ENCODE measurements at places on chromosomes 4 and X.

DNA sequence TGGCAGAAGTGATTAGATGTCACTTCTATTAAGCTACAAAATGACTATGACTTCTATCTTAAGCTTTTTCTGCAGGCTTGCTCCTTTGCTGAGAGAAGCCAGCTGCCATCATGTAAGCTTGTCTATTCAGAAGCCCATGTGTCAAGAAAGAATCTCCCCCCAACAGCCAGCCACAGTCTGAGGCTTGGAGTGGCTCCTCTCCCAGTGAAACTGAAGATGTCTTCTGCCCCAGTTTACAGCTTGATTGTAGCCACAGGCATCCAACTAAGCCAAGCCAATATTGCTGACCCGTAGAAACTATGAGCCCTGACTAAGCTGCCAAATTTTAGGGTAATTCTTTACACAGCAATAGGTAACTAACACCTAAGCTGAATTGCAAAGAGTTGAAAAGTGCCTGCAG, 26.7 kb upstream of the SLC10A7 start:
- DNase-seq, result no peak

DNA sequence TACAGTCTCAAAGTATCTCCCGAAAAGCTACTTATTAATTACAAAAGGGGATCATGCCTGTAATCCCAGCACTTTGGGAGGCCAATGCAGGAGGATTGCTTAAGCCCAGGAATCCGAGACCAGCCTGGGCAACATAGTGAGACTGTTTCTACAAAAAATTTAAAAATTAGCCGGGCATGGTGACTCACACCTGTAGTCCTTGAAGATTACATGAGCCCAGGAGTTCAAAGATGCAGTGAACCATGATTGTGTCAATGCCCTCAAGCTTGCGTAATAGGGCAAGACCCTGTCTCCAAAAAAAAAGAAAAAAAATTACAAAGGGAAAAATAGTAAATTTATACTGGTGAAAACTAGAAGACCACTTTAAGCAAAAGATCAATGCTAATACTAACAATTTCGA, 3.3 kb upstream of the PORCN start:
- no peak for DNase-seq

- DNase-seq, result no peak
Observed at GRCh38 chr4:151671541-151672059, 89.2 kb downstream of the GATB start.

- DNase-seq, result peak; percentile 27
Observed at GRCh38 chr4:94961420-94961819, 203.7 kb downstream of the BMPR1B start.

GRCh38 chrX:74521961-74522751, 92.3 kb downstream of the RLIM start:
- no peak for DNase-seq

- no peak for DNase-seq
Observed at GRCh38 chrX:39640866-39641265, 456.9 kb downstream of the BCOR start.

DNA sequence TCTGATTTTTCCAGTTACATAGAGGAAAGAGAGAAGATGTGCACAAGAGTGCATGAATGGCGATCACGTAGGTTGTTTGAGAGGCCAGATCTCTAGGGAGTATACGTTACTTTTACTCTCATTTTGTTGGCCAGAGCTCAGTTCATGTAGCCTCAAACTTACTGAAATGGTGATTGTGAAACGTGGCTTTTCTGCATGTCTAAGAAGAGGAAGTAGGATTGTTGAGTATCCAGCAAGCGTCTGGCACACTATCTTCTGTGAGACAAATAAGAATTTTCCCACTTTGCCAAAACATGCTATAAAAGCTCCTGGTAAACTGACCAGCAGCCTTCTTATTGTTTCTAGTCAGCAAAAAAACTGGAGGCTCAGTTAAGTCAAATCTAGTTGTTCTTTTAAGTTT, 264.5 kb upstream of the EMCN start:
- no peak for DNase-seq

DNA sequence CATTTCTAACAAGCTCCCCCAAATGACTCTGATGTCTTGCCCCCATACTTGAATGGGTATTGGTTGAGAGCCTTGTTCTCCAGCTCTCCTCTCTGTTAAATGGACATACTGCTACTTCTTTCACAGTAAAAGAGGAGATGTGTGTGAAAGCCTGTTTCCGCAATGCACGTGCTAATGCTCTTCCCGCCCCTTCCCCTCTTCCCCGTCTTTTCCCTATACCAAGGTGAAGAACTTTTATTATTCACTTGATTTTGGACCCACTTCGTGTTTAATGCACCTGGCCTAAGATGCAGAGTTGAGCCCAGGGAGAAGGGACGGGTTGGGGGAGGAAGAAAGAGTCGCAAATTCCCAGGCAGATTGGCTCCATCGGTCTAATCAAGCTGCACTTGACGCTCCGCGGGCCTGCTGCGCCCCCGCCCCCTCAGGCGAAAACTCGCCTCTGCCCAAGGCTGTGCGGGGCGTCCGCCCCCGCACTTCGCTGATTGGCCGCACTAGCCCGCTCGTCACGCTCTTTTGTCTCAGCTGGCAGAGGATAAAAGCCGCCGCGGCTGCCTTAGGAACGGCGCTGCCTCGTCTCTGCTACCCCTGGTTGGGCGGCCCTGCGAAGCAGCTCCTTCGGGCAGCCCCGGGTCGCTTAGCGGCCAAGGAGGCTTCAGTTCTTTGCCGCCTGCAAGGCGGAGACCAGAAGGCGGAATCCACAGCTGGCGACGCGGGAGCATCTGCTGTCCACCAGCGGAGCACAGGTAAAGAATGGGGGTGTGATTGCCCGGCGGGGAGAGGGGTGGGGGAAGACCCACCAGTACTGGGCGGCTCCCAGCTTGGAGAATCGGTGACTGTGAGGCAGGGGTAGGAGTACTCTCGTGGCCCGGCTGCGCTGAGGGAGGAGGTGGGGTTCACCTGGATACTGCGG, at the start of gene ZCCHC12:
ZCCHC12 (plus strand) TSS at position 562 of the 910 bp plus-strand sequence. CDS start 1,421 bp downstream, outside the sequence.
- peak; percentile 42 for DNase-seq

- DNase-seq, result no peak
Observed at GRCh38 chr4:89162496-89162895, 51.2 kb downstream of the TIGD2 start.

DNA sequence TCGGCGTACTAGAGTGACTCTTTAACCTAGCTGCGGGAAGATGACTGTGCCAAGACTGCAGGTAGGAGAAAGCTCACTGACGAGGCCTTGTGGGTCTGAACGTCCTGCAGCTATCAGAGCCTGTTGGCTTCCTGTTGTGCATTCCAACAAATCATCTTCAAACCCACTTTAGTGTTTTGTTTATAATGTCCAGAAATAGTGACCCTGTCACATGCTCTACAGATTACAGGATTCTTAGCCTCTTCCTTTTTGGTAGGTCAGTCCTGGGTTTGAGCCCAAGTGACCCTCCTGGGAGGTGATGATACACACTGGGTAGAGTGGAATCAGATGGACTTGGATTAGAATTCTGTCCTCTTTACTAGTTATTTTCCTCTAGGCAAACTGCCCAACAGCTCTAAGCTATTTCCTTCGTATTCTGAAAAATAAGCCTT, 33.2 kb downstream of the HTT start:
- DNase-seq, result peak; percentile 64

GRCh38 chr4:38577462-38577861, 86.5 kb upstream of the KLF3 start:
- DNase-seq, result no peak

- peak; percentile 74 for DNase-seq
Observed at GRCh38 chr4:183175631-183176232, 76.7 kb downstream of the WWC2 start.

DNA sequence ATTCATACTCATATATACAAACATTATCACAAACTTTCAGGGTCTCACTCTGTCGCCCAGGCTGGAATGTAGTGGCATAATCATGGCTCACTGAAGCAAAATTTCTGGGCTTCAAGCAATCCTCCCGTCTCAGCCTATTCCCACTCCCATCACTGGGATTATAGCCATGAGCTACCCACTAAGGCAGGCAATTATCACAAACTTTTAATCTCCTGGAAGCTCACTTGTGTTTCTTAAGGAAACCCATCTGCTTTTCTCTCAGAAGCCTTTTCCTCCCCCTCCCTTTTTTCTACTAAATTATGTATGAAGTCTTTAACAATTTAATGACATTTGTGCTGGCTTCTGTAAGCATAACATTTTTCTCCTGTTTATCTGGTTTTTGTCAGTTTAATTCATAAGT, 170.5 kb downstream of the AREG start:
- DNase-seq, result no peak

- DNase-seq, result no peak
Observed at GRCh38 chr4:8217246-8217511, 18.1 kb downstream of the SH3TC1 start.

- no peak for DNase-seq
Observed at GRCh38 chr4:151567056-151567455, 158.1 kb downstream of the FHIP1A start.

GRCh38 chr4:384311-385010, 46.8 kb downstream of the ZNF141 start:
- no peak for DNase-seq

DNA sequence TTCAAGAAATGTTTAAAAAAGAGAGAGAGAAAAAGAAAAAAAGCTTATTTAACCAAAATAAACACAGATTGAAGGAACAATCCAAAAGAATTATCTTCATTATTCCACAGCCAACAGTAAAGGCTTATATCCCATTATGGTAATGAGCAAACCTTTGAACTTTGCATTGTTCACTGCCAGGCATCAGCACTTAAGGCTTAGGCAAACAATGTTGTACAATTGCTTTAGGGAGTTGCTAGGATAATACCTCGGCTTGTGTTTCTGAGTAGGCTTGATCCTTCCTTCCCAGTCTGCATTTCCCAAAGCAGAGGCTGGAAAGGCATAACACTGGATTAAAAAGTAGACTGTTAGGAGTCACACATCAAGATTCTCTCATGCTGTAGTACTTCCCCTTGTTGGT, 352.7 kb upstream of the IGFBP7 start:
- no peak for DNase-seq

DNA sequence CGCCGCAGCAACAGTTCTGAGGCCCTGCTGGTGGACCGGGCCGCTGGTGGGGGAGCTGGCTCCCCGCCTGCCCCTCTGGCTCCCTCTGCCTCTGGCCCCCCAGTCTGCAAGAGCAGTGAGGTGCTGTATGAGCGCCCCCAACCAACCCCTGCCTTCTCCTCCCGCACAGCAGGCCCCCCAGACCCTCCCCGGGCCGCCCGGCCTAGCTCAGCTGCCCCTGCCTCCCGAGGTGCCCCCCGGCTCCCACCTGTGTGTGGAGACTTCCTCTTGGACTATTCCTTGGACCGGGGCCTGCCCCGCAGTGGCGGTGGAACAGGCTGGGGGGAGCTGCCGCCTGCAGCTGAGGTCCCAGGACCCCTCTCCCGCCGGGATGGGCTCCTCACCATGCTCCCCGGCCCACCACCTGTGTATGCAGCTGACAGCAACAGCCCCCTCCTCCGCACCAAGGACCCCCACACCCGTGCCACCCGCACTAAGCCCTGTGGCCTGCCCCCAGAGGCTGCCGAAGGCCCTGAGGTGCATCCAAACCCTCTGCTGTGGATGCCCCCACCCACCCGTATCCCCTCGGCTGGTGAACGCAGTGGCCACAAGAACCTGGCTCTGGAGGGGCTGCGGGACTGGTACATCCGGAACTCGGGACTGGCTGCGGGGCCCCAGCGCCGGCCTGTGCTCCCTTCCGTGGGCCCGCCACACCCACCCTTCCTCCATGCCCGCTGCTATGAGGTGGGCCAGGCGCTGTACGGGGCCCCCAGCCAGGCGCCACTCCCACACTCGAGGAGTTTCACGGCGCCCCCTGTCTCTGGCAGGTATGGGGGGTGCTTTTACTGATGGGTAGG, 6.3 kb downstream of the PRAF2 start:
- DNase-seq, result no peak

DNA sequence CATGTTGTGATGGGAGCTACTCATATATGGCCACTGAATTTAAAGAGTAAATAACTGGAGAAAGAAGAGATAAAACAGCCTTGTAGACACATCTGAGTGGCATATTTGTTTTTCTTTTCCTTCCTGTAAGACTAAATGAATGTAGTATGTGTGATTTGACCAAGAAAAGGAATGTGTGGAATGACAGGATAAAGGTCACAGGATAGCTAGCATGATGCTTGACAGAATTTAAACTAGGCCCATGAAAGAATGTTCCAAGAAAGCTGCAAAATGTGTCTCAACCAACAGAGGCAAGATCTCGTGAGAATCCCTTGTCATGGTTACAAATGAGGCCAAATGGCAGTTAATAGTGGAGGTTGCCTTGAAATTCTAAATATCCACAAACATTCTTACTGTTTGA, 137.0 kb downstream of the KCNIP4 start:
- peak; percentile 72 for DNase-seq

GRCh38 chr4:119139311-119139710, 3.7 kb downstream of the MYOZ2 start:
- DNase-seq, result peak; percentile 57

DNA sequence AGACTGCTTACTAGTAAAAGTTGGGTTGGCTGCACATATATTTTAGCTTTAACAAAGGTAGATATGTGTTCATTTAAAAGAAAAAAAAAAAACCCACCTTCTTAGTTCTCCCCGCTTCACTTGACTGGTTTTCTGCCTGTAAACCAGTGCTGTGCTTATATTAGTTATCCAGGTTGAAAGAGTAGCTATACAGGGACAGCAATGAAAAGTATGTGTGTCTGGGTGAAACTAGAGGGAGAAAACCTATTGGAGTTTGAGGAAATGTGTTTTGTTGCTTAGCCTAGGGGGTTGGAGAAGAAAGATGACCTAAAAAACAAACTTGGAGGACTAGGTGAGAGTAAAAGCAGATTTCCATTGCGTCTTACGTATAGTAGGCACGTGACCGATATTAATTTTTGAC, 4.5 kb downstream of the JADE1 start:
- DNase-seq, result no peak

DNA sequence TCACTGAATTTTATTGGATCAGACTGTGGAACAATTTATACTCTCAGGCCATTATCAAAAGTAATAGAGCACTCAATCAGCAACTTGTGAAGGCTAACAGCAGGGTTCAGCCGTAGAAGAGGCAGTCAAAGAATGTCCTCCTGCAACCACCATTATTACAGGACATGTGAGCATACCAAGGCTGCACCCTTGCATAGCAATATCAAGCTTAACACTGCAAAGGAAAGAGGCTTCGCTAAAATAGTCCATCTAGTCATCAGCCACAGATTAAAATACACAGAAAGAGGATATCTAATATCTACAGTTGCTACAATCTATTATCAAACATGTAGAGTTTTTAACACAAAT, 42.9 kb upstream of the TMPRSS11B start:
- DNase-seq, result peak; percentile 10

DNA sequence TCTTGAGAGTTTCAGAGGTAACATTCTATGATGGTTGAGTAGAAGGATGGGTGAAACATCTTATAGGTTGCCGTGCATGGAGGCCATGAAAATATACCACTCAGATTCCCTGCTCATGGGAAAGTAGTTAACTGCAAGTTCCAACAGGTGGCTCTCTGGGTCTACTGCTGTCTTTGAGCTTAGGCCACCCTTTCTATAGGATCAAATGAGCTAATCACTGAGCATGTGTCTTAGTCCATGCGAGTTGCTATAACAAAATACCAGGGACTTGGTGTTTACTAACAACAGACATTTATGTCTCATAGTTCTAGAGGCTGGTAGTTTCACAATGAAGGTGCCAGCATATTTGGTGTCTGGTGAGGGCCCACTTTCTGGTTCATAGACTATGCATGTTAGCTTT, 144.8 kb upstream of the UNC5C start:
- DNase-seq, result peak; percentile 71

All from choroid plexus epithelial cell (primary cell).